HL-60 (cell line): ENCODE measurements at places on chromosomes 5 and 9.

DNA sequence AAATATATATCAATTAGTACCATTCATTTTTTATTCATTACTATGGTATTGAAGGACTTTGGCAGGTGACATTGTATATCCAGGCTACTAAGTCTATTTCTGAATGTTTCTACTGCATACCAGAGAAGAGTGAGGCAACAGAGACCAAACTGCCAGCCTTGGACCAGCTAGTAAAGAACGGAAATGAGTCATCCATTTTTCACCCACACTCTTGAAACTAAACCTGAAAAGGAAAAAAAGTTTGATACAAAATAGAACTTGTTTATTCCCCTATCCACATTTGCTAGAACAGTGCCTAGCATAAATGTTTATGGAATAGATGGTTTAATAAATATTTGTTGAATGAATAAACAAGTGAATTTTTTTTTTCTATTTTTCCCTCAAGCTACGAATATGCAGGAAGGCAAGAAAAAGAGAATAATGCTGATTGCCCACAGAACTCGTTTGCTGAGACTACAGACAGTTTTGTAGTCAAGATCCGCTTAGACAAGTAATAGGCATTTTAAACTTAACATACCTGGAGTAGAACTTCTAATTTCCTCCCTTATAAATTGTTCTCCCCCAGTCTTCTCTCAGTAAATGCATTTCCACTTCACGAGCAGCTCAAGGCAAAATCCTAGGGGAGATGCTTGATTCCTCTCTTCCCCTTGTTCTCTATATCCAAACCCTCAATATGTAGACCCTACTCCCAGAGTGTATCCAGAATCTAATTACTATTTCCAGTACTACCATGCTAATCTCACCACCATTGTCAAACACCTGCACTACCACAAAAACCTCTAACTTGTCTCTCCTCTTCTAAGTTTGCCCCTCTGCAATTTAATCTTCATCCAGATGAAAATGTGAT, 146.2 kb upstream of the RASA1 start:
- peak; percentile 13 for DNase-seq

DNA sequence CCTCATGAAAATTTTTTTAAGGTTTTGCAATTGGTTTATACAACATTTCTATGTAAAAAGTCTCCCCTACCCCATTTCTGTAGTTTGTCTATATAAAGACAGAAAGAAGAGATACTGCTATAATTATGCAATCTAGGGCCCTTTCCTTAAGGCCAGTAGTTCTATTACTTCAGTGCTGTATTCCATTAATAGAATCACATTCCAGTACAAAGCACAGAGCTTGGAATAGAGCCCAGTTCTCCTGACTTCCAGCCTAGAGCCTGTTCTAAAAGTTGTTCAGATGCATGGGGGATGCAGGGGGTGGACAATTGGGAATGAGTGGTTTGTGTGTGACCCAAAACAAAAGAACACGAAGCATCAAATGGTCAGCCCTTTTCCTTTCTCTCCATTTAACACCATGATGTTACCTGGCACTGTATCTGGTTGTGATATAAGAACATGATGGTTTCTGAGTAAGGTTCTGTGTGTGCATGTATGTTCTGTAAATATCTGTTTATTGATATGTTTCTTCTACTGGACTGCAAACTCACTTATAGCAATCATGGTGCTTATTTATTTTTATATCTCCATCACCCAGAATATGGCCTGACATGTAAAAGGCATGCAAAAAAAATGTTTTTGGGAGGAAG, 8.2 kb upstream of the GRAMD2B start:
- no peak for DNase-seq

DNA sequence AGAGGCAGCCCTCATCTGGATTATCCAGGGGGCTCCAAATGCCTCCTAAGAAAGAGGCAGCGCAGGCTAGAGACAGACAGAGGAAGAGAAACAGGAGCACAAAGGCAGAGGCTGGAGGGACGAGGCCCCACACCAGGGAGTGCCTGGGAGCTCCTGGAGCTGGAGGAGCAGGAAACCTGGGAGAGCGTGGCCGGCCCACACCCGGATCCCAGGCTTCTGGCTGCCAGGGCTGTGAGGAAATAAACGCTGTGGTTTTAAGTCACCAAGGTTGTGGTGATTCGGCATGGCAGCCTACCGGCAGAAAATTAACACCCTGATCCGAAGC, 165.5 kb downstream of the OLFM1 start:
- DNase-seq: no peak

DNA sequence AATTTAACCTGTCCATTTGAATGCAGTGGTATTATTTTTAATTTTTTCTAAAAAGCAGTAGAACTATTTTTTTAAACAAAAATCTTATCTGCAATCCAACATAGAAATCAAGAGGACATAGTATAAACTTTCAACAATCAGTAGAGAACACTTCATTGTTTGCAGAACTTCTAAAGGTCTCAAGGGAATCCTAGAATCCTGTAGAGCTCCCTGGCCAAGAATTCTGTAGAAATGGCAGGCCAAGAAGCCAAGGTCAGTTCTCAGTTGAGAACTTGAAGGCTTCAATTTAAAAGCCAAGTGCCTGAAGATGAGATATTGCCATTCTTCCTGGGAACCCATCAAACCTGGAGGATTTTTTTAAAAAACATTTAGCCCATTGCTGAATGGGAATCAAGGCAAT, 199.2 kb upstream of the KLF4 start:
- no peak for DNase-seq

GRCh38 chr9:36486933-36487481, 85.7 kb upstream of the MELK start:
- peak; percentile 52 for DNase-seq

GRCh38 chr5:135955525-135955924, 742 bp upstream of the LECT2 start:
- no peak for DNase-seq

GRCh38 chr5:132655821-132656773, 1.9 kb upstream of the IL13 start:
- DNase-seq: no peak

- no peak for DNase-seq
Measured at GRCh38 chr5:153641183-153641688, 150.8 kb downstream of the GRIA1 start.

GRCh38 chr9:117232281-117232680, 182.6 kb downstream of the ASTN2 start:
- no peak for DNase-seq

DNA sequence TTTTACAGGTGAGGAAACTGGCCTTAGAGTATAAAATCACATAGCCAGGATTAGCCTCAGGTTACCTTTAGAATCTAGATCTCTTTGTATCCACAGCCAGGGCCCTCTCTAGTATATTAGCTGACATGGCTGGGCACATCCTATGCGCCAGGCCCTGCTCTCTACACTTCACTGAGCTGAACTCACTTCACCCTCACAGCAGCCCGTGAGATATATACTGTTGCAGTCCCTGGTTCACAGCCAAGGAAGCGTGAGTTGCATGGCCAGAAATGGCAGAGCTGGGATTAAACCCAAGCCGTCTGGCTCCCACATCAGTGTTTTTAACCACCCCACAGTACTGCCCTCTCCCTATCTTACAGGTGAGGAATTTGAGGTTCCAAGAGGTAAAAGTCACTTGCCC, 58.4 kb downstream of the DAB2IP start:
- no peak for DNase-seq

GRCh38 chr5:14917719-14918118, 46.1 kb upstream of the ANKH start:
- no peak for DNase-seq

DNA sequence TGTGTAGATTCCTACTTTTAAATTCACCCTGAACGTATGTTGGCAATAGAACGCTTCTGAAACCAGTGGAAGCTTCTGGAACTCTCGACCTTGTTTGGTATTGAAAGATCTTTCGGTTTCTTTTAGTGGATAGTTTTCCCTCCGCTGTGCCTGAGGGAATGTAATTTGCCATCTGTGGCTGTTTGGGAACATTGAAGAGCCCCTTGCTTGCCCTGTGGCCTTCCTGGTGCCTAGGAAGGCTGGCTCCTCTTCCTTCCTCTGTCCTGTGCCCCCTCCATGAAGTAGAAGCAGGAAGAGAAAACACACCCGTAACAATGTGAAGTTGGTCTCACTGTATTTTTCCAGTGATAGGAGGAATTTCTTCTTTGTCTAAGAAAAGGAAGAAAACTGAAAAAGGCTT, 274.3 kb downstream of the AOPEP start:
- DNase-seq: no peak

GRCh38 chr5:133225671-133226152, 173.9 kb downstream of the HSPA4 start:
- DNase-seq: no peak

DNA sequence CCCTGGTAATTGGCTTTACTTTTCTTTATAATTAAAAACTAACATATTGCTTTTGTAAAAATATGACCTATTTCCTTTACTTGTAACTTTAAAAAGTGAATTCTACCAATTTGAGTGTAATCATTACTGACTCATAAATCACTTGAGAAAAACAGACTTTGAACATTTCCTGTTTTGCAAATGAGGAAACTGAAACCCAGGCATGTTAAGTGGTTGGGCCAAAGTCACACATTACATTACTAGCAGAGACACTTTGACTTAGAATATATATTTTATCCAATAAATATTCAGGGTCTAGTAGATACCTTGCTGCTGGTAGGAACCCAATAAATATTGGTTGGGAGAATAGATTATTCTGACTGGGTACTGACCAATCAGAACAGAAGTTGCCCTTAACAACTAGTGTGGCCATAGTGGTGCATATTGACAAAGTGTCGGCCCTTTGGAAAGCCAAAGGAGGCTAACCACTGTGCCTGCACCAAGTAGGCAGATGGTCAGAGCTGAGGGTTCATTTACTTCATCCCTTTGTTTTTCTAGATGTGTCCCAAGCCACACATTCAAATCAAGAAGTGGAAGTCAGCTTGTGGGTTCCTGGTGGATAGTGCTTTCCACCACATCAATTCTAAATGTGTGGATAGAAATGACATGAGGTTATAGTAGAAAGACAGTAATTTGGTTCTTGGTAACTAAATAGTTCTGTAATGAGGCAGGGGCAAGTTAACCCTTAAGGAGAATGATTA, 365.1 kb upstream of the RIOK2 start:
- DNase-seq: no peak

DNA sequence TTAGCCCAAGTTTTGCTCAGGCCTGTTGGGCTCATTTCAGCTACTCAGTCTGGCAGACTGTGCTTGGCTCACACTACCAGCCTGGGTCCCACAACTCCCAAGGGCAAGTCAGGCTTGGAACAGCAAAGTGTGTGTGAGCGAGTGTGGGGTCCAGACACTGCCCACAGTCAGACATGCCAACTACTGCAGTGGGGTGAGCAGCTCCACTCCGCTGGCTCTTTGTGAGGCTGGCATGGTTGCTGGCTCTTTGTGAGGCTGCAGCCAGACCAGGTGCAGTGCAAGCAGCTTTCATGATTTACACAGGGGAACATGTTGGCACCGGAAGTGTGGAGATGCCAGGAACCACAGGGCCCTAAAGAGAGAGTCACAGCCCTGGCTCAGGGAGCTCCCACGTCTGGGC, 606.7 kb upstream of the FAM174A start:
- no peak for DNase-seq
